A549 treated with dexamethasone at 1 μM for 4 hours (cell line): ENCODE measurements at places on chromosomes 5 and 9. TPM values are rescaled to one million over a fixed set of nuclear protein-coding genes. Genes with fewer than 3 reads are reported as not detected.

The JAKMIP2 gene
- not detected in 5 replicates for total RNA-seq

The CCT5 gene
- total RNA-seq: 542 to 677 TPM (median 564 TPM) in 5 replicates

The KLF4 gene
- 33.8 to 39.6 TPM (median 38.3 TPM) in 5 replicates for total RNA-seq

The CTXN3 gene
- total RNA-seq: not detected in 5 replicates

The SLC26A2 gene
- 51.3 to 81.6 TPM (median 74.0 TPM) in 5 replicates for total RNA-seq

The SPATA31C1 gene
- not detected in 5 replicates for total RNA-seq
